ENCODE measurements at places on chromosomes 6 and 20. TPM values are rescaled to one million over a fixed set of nuclear protein-coding genes. Genes with fewer than 3 reads are reported as not detected.

PBOV1 gene
- total RNA-seq: not detected

LY6G6F gene
- total RNA-seq: not detected

ZC2HC1B gene
- total RNA-seq: not detected

UFL1 gene
- total RNA-seq: 28.0 TPM

THBD gene
- not detected for total RNA-seq

C2 gene
- total RNA-seq: 0.96 TPM

PGC gene
- not detected for total RNA-seq

TUBB1 gene
- not detected for total RNA-seq

PRPH2 gene
- not detected for total RNA-seq

CGAS gene
- 22.2 TPM for total RNA-seq

BPIFB3 gene
- total RNA-seq: not detected

HTR1E gene
- not detected for total RNA-seq

TCP11 gene
- not detected for total RNA-seq

FAM210B gene
- 4.8 TPM for total RNA-seq

SMLR1 gene
- total RNA-seq: not detected

ULBP1 gene
- total RNA-seq: 2.7 TPM

TTK gene
- 39.1 TPM for total RNA-seq

TFAP2D gene
- not detected for total RNA-seq

TMEM14C gene
- total RNA-seq: 67.6 TPM

TRIM31 gene
- total RNA-seq: not detected

B3GALT4 gene
- 2.8 TPM for total RNA-seq

ATRN gene
- total RNA-seq: 6.8 TPM

ZDHHC14 gene
- 2.5 TPM for total RNA-seq

CST2 gene
- not detected for total RNA-seq

NFATC2 gene
- total RNA-seq: 49.8 TPM

DDX27 gene
- total RNA-seq: 48.5 TPM

ZNF335 gene
- total RNA-seq: 28.9 TPM

COL10A1 gene
- not detected for total RNA-seq

MOCS1 gene
- 6.4 TPM for total RNA-seq

ANKRD66 gene
- total RNA-seq: not detected

KIF3B gene
- total RNA-seq: 40.7 TPM

EFCAB8 gene
- 0.40 TPM for total RNA-seq

SIRPB1 gene
- total RNA-seq: 2.1 TPM

SPEF1 gene
- total RNA-seq: not detected

ZNF165 gene
- total RNA-seq: 4.6 TPM

CRISP3 gene
- not detected for total RNA-seq

LKAAEAR1 gene
- 0.30 TPM for total RNA-seq

TRIM10 gene
- 0.16 TPM for total RNA-seq

SIRPA gene
- 0.05 TPM for total RNA-seq

PTPRK gene
- total RNA-seq: 5.0 TPM

LIN28B gene
- not detected for total RNA-seq

BMP2 gene
- not detected for total RNA-seq

PDYN gene
- not detected for total RNA-seq

PLCB4 gene
- 0.02 TPM for total RNA-seq

CRIP3 gene
- 1.6 TPM for total RNA-seq

WTAP gene
- total RNA-seq: 91.5 TPM

KLC4 gene
- total RNA-seq: 10.0 TPM

STX11 gene
- 19.6 TPM for total RNA-seq

TMC2 gene
- total RNA-seq: not detected
